Kidney tubule cell (primary cell): ENCODE measurements at places on chromosomes 2 and 18.

DNA sequence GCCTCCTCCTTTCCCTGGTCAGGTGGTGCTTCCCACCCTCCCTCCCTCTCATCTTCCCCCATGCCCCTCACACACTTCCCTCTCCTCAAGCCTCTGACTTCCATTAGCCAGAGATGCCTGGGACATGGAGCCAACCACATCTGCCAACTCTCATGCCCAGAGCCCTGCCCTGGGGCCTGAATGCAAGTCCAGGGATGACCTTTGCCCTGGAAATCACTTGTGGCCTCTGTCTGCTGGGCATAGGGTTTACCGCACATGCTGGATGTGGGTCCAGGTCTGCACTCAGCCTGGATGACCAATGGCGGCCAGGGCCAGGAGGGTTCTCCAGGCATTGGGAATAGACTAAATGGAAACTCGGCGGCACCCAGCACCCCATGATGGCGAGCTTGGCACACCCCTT lies 98.9 kb downstream of the SEPTIN10 start:
- DNase-seq, result no peak

DNA sequence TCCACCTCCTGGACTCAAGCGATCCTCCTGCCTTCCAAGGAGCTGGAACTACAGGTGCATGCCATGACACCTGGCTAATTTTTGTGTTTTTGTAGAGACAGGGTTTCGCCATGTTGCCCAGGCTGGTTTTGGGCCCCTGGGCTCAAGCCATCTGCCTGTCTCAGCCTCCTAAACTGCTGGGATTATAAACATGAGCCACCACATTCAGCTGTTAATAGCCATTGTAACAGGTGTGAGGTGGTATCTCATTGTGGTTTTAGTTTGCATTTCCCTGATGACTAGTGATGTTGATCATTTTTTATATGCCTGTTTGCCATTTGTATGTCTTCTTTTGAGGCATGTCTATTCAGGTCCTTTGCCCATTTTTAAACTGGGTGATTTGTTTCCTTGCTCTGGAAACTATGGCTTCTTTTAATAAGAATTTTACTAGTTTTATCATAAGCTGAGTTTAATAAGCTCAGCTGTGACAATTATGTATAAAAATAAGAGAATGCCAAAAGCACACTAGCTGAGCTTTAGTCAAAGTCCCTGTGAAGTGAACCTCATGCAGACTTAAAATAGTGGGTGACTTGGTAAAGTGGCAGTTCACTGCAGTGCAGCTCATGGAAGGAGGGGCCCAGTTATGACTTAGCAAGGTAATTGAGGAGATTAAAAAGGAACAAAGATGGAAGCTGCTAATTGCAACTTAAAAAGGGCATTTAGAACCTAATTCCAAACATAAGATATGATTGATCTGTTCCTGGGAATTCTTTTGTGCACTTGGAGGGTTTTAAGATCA lies 465.1 kb downstream of the TGIF1 start:
- DNase-seq, result no peak

DNA sequence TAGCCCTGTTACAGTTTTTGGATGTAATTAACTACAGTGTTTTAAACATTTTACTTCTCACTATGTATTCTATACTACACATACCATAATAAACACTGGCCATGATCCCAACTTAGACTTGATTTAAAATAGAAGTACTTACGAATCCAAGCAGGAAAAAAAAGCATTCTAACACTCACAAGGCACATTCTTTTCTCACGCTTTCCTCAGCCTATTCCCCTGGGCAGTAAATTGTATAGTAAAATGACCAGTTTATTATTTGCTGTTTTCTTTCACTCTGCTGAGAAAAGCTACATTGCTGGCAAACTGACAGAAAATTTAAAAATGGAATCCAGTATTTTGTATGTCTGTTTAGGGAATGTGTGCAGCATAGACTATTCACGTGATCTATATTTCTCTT lies 2.8 kb upstream of the TANC1 start:
- DNase-seq, result no peak

GRCh38 chr2:196181484-196181883 lies 10.1 kb upstream of the STK17B start:
- no peak for DNase-seq

- no peak for DNase-seq
Observed at GRCh38 chr2:168992591-168993349, 38.4 kb downstream of the ABCB11 start.

GRCh38 chr2:792687-793086 lies 115.5 kb upstream of the TMEM18 start:
- DNase-seq, result no peak

DNA sequence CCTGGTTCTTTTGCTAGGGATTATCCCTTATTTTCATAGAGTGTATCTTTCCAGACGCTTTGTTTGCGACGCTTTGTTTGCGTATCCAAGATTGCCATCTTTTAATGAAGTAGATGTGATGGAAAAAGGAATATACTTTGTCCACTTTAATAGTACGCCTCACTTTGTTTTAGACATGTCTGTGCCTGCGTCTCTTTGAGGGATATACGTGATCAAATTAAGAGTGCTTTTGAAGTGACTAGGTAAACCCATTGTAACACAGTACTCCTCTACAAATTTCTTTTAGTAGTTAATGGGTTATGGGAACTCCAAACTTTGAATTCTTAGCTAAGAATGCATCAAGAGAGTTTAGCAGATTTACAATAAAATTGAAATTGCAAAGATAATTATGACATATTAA lies 27.9 kb downstream of the ACSL3 start:
- DNase-seq, result no peak

GRCh38 chr2:8496617-8497016 lies 185.2 kb upstream of the ID2 start:
- no peak for DNase-seq
